ENCODE measurements at places on chromosomes 4 and X.

DNA sequence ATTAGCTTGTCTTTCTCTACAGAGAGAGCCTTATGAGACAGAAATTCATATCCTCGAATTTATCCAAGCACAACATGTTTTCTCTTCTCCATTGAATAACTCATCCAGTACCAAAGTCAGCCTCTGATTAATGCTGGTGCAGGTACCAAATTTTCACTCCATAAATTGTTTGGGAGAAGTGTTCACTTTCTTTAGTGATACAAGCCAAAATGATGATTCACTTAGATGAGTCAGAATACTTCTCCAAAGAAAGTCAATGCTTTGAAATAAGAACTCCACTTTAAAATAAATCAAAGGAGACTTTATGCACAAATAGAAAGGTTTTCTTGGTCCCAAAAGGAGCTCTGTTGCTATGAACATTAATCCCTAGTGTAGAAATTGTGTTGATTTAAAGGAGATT lies 60.2 kb downstream of the MAOB start:
- no peak for DNase-seq

DNA sequence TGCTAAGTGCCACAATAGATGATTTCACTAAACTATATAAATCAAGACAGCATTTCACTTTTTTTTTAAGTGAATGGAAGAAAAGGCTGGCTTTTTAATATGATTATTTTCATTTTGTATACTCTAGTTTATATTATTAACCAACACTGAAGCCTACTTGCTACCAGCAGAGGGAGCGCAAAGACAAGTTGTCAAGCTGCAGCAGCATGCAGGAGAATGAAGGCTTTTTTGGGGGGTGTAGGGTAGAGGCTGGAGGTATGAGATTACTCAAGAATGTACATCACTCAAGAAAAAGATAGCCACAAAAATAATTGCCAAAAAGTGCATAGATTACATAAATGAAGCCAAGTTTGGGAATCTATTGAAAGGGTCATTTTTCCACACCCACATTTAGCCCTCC lies 519.5 kb downstream of the FGF13 start:
- no peak for DNase-seq

DNA sequence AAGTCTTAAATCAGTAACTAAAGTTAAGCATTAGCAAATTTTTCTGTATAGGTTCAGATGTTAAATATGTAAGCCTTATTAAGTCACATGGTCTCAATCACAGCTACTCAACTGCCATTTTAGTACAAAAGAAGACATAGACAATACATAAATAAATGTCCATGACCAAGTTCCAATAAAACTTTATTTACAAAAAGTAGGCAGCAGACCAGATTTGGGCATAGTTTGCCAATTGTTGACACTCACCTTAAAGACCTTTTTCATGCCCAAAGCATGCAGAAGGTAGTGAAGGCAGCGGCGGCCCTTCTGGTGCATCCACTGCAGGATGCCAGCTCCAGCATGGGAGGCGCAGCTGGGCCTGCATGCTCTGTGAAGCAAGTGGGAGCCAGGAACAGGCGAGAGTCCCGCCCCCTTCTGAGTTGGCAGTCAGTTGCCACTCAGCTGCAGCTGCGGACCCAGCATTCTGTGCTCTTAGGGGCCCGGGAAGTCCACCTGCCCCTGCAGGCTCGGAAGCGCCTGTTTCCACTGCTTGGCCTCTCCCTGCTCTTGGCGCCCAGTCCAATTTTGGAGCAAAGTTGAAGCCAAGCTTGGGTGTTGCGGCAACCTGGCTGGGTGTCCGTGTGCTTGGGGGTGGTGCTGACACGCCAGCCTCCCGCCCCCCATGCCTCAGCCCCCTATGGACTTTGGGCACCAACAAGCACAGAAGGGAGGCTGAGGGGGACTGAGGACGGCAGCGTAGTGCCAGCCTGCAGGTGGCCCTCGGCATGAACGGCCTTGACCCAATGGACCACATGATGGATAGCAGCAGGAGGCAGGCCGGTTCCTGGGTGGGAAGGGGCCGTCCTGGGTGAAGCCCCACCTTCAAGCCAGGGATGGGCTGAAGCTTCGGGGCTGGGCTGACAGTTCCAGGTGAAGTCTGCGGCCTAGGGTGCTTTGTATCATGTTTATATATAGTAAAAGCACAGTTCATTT lies 42.4 kb upstream of the PABPC4L start:
- no peak for DNase-seq

DNA sequence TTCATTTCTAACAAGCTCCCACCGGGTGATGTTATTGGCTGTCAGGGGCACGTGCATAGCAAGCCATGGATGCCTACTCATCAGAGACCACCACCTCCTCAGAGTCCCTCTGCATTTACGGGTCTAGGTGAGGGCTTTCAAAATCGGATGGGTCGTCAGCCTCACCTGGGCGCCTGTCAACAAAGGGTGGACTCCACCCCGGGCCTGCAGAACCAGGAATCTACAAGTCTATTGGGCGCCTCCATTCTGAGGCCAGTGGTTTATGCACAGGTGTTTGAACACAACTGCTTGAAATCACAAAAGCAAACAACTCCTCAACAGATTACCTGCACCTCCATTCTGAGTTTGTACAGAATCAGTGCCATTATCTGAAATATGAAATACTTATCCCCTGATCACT lies 318.9 kb downstream of the PTTG2 start:
- no peak for DNase-seq

GRCh38 chr4:56149591-56149990 lies 200.8 kb downstream of the CEP135 start:
- DNase-seq: no peak

- DNase-seq: no peak
Observed at GRCh38 chr4:114378305-114378903, 220.2 kb upstream of the UGT8 start.

- DNase-seq: no peak
Observed at GRCh38 chrX:71085900-71086299, 9.8 kb upstream of the FOXO4 start.

DNA sequence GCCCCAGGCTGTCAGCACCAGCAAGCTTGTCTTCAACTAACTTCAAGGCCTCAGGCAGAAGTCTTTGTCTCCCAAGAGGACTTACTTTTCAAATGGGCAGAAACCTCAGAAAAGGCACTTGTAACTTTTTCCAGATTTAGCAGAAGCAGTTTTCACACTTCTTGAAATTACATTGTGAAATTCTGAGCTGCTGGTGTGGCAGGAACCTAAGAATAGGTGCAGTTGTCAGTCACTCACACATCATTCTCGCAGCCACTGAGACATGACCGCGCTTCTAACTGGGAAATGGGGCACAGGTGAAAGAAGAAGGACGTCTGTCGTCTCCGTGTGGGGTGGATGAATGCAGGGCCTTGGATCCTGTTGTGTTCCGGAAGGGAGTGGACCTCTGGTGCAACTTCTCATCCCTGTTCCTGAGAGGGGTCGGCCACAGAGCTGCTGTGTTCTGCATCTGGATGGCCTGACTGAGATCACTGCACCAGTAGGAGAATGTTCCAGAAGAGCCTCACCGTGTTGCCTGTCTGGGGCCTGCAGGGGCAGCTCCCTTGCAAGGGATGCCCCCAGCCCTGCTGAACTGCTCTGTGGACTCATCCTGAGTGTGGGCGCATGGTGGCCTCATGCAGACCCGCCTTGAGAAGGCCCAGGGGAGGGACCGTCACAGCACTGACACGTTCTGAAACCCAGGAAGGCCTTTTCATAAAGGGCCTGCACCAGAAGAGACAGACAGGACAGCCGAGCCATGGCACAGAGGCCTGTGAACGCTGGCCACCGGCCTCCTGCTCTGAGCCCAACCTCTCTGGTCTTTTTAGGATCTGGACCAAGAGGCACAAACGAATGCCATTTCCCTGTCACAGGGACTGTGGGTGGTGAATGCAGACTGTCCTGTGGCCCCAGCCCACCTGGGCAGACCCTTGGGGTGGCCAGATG lies 18.7 kb downstream of the NAT8L start:
- DNase-seq: no peak

- no peak for DNase-seq
Observed at GRCh38 chrX:17689971-17690409, 47.3 kb upstream of the SCML1 start.

DNA sequence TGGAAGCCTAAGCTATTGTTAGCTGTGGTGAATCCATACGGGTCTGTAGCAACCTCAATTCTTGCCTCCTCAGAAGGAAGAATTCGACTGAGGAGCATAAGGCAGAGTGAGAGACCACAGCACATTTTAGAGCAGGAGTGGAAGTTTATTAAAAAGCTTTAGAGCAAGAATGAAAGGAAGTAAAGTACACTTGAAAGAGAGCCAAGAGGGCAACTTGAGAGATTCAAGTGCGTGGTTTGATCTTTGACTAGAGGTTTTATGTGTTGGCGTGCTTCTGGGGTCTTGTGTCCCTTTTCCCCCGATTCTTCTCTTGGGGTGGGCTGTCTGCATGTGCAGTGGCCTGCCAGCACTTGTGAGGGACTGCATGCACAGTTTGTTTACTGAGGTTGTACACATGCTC lies 880.6 kb upstream of the INTU start:
- no peak for DNase-seq

GRCh38 chrX:16558489-16558888 lies 91.5 kb upstream of the S100G start:
- no peak for DNase-seq

GRCh38 chr4:38581426-38582106 lies 82.4 kb upstream of the KLF3 start:
- no peak for DNase-seq

GRCh38 chrX:38108364-38108763 lies 102.0 kb downstream of the SYTL5 start:
- no peak for DNase-seq

- no peak for DNase-seq
Observed at GRCh38 chr4:155474758-155475157, 98.0 kb upstream of the MAP9 start.

- no peak for DNase-seq
Observed at GRCh38 chrX:16705370-16705769, 7.1 kb downstream of the CTPS2 start.

- DNase-seq: no peak
Observed at GRCh38 chr4:119099227-119099810, 36.3 kb upstream of the MYOZ2 start.
